ENCODE measurements at places on chromosomes 3 and 15.

DNA sequence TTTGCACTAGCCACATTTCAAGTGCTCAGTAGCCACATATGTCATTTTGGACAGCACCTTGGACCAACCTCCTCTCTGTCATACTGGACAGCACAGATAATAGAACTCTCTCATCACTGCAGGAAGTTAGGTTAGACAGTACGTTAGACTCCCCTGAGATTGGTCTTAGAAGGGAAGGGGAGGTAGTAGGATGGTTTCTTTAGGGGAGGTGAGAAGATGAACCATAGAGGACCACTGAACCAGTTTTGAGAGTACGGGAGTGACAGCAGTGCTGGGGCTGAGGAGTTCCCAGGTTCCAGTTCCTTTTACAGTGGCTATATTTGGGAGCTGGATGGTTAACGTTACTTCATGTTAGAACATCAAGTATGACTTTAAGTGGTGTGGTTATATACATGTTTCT, 7.8 kb downstream of the LRCH3 start:
- DNase-seq: no peak

GRCh38 chr3:124492824-124493223, 237.4 kb upstream of the UMPS start:
- DNase-seq: peak; percentile 78

GRCh38 chr3:48042071-48042760, 26.0 kb upstream of the MAP4 start:
- DNase-seq: no peak

- no peak for DNase-seq
Observed at GRCh38 chr3:139295040-139295439, 48.8 kb upstream of the MRPS22 start.

DNA sequence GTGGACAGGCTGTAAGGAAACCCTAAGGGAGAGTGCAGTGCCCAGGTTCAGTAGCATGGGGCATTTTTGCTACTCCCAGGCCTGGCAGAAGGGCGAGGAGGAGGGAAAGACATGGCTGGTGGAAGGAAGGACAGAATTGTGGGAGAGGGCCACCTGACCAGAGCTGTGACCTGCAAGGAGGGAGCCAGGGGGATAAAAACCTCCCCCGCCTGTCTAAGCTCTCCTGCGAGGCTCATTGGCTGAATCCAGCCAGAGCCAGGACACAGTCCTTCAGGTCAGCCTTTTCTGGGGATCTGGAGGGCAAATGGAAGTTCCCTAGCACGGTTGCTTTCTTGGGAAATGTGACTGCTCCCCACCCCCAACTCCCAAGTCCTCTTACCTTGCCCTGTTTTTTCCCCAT, 13.3 kb upstream of the ANKDD1A start:
- DNase-seq: no peak

- no peak for DNase-seq
Observed at GRCh38 chr3:9345041-9345440, 17.8 kb upstream of the THUMPD3 start.

- DNase-seq: no peak
Observed at GRCh38 chr3:189899186-189899585, 221.5 kb downstream of the P3H2 start.

Measured in NCI-H1436 treated with DMSO at 0.1 percent for 48 hours (cell line).